ENCODE measurements at places on chromosomes 11 and 22.

DNA sequence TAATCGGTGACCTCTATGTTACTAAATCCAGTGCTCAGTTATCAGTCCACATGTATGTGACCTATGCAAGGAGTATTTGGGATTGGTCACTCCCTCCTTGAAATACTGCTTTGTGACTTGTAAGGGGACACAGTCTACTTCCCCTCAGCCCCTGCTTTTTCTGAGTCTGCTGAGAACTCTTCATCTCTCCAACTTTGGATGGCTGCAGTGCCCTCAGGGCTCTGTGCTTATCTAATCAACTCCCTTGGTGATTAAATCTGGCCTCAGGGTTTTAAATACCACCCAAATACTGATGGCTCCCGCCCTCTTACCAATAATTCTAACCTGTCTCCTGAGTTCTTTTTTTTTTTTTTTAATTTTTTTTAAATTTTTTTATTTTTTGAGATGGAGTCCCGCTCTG lies 40.2 kb downstream of the FAM118A start:
- no peak for DNase-seq

DNA sequence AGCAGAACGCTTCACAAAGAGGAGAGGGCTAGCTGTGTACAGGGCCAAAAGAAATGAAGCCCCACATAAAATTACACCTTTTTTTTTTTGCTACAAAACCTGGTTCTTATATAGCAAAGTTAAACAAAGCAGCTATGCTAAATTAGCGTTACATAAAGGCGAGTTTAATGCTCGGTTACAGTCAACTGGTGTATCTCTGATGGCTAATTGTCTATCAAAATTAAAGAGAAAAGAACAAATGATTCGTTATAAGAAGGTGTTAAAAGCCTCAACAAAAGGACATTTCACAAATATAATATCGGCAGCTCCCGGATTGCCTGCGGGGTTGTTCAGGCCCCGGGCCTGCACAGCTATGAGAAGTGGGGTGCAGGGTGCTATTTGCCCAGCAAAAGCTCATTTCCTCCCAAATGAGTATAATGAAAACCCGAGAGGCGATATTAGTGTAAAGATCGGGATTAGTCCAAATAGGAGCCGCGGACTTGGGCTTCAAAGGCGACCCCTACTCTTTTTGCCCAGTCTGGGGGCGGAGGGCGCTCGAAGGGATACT lies 13.3 kb upstream of the PAX6 start:
- DNase-seq: no peak

GRCh38 chr11:118939953-118940598 lies 14.3 kb upstream of the BCL9L start:
- DNase-seq: no peak

- DNase-seq: peak; percentile 52
Measured at GRCh38 chr22:17501679-17502285, 61.5 kb upstream of the SLC25A18 start.

DNA sequence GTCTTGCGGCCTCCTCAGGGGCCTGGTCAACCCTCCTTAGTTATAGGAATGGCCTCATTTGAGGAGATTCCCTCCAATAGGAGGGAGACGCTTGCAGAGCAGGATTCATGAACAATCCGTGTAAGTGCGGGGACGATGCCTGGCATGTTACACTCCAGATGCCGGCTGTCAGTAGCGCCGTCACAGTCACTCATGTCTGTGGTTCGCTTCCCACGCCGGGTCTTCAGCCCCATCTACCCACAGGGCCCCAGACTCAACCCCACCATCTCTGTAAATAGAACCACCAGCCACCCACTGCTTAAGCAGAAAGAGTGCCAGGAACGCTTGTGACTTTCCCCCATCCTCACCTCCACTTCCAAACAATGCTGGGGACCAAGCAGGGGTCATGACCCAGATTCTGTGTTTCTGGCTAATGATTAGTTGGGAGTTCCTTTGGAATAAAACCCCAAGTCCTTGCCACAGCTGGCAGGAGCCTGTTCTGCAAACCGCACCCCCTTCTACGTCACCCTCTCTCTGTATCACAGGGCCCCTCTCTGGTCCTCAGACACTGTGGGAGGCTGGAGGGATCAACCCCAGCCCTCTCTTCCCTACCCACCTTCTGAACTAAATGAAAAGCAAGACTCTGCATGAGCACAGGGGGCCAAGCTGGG lies 38.8 kb upstream of the TOLLIP start:
- DNase-seq: no peak

All from NCI-H345 (cell line).